H54 (cell line): ENCODE measurements at places on chromosomes 11 and 22.

- no peak for DNase-seq
These were observed 429.9 kb upstream of the CCDC90B start for GRCh38 chr11:83715927-83716535.

DNA sequence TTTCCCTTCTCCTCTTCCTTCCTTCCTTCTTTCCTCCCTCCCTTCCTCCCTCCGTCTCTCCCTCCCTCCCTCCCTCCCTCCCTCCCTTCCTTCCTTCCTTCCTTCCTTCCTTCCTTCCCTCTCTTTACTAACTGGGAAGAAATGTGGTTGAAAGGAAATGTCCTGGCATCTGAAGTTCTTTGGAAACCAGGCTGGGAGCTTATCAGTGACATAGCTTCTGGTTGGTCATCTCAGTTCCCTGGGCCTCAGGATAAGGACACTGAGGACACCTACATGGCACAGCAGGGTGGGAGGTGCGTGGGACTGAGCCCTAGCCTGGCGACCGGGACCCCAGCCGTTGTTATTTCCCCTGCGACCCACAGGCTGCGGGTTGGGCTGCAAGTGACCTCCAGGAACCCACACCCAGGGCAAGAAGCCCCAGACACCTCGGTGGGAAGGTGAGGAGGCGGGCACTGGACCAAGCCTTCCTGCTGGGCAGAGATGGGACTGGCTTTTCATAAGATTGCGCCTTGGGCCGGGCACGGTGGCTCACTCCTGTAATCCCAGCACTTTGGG, 1486.5 kb downstream of the TBC1D22A start:
- DNase-seq = no peak

GRCh38 chr22:49828599-49828965, 909 bp upstream of the BRD1 start:
- no peak for DNase-seq

DNA sequence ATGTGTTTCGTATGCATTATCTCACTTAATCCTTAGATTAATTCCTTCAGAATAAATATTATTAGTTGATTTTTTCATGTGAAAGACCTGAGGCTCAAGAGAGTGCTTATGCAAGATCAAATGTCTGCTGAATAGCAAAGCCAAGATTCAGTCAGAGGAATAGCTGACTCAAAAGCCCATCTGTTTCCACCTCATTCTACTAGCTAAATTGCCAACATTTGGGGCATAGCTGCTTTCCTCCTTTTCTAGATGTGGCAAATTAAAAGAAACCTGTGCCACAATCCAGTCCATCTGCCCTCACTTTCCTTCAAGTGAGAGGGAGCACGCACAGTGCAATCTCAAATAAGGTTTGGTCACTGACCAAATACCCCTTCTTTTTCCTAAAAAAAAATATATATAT, 121.1 kb downstream of the PAX6 start:
- DNase-seq = no peak

DNA sequence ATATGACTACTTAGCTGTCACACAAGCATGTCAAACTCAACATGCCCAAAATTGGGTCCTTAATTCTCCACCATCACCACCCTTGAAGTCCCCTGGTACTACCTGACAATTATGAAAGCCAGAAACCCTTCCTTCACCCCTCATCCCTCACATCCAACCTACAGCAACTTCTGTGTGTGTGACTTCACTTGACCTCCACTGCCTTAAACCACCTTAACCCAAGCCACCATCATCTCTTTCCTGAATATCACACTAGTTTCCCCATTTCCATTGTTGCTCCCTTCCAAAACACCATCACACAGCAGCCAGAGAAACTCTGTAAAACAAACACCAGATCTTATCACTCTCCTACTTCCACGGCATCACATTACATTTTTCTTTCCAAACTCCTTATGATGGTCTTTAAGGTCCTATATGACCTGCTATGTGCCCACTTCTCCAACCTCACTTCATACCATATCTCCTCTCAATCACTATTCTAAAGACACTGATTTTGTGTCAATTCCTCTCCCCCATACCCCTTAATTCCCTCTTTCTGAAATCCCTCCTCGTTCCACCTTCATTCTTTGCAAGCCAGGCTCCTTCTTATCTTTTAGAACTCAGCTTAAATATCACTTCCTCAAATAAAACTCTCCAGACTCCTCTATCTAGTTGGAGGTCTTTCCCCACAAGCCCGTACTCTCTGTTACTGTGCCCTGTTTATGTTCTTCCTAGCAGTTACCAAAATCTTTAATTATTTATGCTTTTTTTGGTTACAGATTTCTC, 124.9 kb downstream of the RBFOX2 start:
- DNase-seq = no peak
